ENCODE measurements at places on chromosomes 4 and X. TPM values are rescaled to one million over a fixed set of nuclear protein-coding genes. Genes with fewer than 3 reads are reported as not detected.

The TCEAL6 gene
- not detected for polyA plus RNA-seq

The PSAPL1 gene
- polyA plus RNA-seq, result 0.10 TPM

The SSX4B gene
- polyA plus RNA-seq, result not detected

The SSX3 gene
- not detected for polyA plus RNA-seq

The IDH3G gene
- 75.0 TPM for polyA plus RNA-seq

DNA sequence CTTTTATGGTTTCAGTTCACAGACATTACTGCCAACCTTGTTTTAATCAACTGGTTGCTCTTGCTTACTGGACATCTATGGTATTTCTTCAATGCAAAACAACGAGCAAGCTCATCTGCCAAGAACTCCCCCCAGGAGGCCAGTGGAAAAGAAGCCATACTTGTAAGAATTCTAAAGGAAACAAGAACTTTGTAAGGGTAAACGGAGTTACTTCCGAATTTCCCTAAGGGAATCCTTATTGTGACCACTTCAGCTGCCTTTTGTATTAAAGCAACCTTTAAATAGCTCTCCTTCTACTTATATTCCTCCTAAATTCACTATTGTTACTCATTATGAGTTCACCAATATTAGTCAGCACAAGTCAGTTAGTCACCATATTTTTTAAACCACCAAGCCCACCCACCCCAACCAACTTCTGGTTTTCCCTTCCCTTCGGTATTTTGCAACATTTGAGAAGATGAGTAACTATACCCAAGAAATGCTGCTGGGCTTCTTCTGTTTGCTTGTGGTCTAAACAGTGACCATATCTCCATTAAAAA is 602.8 kb upstream of the DIPK2B start:
- DNase-seq, result no peak

GRCh38 chrX:8504451-8504850 is 39.8 kb downstream of the VCX3B start:
- no peak for DNase-seq

- no peak for DNase-seq
Measured at GRCh38 chr4:169121861-169122382, 111.9 kb upstream of the CBR4 start.

DNA sequence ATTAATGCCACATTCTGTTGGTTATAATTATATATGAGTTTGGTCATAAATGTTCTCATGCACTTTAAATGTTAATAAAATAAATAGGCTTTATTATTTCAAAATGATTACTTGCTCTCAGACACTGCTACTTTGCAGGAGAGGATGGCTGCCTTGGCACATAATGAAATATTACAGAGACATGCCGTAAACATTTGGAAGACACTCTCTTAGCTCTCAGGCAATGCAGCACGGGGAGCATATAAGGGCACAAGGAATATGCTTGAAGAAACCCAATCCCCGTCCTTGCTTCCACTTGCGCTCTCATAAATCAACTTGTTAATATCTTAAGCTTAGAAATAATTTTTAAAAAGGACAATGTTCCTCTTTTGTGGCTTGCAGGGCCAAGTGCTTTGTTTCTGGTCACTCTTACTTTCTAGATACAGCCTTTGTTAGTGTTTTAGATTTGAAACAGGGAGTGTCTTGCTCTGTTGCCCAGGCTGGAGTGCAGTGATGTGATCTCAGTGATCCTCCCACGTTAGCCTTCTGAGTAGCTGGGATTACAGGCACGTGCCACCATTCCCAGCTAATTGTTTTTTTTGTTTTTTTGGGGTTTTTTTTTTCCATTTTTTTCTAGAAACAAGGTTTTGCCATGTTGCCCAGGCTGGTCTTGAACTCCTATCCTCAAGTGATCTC is 445.0 kb downstream of the SPRY1 start:
- no peak for DNase-seq

GRCh38 chr4:188619456-188620149 is 480.4 kb downstream of the TRIML1 start:
- DNase-seq, result no peak

DNA sequence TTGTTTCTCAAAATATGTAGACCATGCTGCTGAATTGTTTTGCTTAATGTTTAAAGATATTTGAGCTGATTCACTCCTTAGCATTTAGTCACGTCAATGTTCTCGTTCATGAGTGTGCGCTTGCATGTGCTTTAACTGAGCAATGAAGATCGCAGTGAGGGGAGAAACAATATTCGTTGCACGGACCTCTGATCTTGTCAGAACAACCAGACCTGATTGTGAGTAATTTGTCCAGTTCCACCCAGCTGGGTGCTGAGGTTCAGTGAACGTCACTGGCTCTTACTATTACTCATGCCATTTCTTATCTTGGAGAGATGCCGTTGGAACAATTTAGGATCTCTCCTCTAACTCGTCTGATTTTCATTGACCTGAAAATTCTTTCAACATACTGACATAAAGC is 15.0 kb upstream of the PRKX start:
- DNase-seq, result no peak

DNA sequence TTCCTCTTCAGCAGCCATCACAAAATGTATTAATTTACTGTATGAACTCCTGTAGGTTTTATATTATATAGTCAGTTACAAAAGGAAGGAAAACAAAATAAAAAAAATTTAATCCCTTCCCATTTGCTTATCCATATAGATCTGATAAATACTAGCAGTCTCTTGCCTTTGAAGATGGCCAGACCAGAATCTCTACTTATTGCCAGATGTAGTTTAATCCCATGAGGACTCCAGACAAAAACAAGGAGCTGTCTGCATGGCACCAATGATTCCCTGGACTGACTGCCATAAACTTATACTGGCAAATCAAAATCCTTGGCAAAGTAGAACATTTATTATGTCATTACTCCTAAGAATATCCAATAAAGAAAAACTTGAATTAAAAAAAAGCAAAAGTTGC is 223.3 kb upstream of the MAB21L2 start:
- no peak for DNase-seq

GRCh38 chr4:154989511-154989910 is 208.4 kb downstream of the RBM46 start:
- DNase-seq, result no peak

Measured in right lung (tissue), 10 donors.